Fibroblast of skin of back (primary cell): ENCODE measurements at places on chromosomes 4 and X.

- no peak for DNase-seq
Measured at GRCh38 chr4:57605376-57605775, 495.2 kb upstream of the IGFBP7 start.

GRCh38 chrX:155997436-155997835 lies at the start of gene IL9R:
IL9R (plus strand) TSS chrX:155997696; CDS start chrX:155997760, 64 bp downstream.
- no peak for DNase-seq

DNA sequence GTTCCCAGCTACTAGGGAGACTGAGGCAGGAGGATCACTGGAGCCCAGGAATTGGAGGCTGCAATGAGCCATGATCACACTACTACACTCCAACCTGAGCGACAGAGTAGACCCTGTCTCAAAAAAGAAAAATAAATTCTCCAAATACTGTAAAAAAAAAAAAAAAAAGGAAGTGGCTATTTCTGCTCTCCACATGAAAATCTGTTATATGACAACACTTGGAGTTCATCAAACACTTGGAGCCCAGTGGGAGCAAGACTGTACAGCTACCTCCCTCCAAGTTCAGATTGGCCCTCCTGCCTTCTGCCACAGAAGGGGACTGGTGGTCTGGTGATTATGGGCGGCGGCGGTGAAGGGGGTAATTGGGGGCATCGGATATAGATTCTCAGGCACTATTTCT lies 9.0 kb upstream of the CLDN34 start:
- DNase-seq: no peak

GRCh38 chrX:110145854-110146253 lies 142.9 kb downstream of the TMEM164 start:
- peak; percentile 37 for DNase-seq

DNA sequence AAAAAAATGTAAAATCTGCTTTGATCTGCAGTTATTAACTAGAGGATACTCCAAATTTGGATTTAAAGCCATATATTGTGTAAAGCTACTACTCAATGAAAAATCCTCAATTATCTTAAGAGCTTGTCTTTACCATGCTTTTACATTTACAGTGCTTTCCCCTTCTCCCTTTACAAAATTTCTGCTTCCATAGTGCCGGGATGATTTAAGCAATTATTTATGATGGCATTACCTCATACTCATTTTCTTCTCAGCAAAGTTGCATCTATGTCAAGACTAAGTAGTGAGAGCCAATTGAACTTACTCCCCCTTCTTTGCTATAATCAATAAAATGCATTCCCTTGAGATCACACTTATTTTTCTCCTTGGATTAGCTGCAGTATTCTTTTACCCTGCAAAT lies 505.4 kb upstream of the AGA start:
- no peak for DNase-seq
